ENCODE measurements at places on chromosomes 5 and 9. TPM values are rescaled to one million over a fixed set of nuclear protein-coding genes. Genes with fewer than 3 reads are reported as not detected.

- H3K4me1 ChIP-seq: no peaks in the 10 kb centered on the region
- no peak overlapping the region for H3K27ac ChIP-seq
- H3K36me3 ChIP-seq: no peaks in the 10 kb centered on the region
- no peaks in the 10 kb centered on the region for H3K27me3 ChIP-seq
Observed at GRCh38 chr5:145027286-145027685, 807.9 kb downstream of the PRELID2 start.

DNA sequence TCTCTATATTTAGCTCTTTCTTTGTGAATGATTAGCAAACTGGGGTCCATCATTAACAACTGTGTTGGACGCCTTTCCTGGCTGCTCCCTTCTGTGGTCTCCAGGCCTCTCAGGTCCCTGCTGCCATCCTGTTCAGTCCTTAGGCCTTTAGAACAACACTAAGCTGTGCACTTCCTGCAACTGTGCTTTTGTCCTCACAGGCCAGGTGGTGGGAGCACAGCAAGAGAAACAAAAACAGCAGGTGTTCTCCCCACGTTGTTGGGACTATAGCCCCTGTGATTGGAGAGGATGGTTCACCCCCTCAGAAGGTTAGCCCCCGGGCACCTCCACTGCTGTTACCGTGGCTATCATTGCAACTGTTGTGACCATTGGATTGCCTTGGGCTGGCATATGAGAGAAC, 41.7 kb upstream of the CLINT1 start:
- H3K27me3 ChIP-seq: peaks cover 15% of the 10 kb centered on the region
- H3K27ac ChIP-seq: no peak overlapping the region
- H3K4me1 ChIP-seq: no peaks in the 10 kb centered on the region
- H3K4me3 ChIP-seq: no peak overlapping the region
- no peak for DNase-seq
- no peaks in the 10 kb centered on the region for H3K36me3 ChIP-seq

Gene HK3
- total RNA-seq: 1.2 TPM

Gene SPATA31E1
- total RNA-seq: not detected

Gene TLE1
- total RNA-seq: 3.4 TPM

GRCh38 chr9:5892456-5893133, 1.9 kb downstream of the MLANA start:
- peaks cover 2% of the 10 kb centered on the region for H3K36me3 ChIP-seq
- H3K27ac ChIP-seq: peak overlapping the region; percentile 29
- H3K4me3 ChIP-seq: no peak overlapping the region
- H3K27me3 ChIP-seq: no peaks in the 10 kb centered on the region
- H3K4me1 ChIP-seq: no peaks in the 10 kb centered on the region
